ENCODE measurements at places on chromosomes 12 and 14.
A peak's percentile ranks its signal among the peaks of the same experiment; 100 is the strongest.

- DNase-seq, result no peak
Measured at GRCh38 chr14:81007131-81007530, 51.7 kb downstream of the TSHR start.

GRCh38 chr12:46546634-46547273 lies 174.2 kb upstream of the SLC38A2 start:
- DNase-seq, result no peak

DNA sequence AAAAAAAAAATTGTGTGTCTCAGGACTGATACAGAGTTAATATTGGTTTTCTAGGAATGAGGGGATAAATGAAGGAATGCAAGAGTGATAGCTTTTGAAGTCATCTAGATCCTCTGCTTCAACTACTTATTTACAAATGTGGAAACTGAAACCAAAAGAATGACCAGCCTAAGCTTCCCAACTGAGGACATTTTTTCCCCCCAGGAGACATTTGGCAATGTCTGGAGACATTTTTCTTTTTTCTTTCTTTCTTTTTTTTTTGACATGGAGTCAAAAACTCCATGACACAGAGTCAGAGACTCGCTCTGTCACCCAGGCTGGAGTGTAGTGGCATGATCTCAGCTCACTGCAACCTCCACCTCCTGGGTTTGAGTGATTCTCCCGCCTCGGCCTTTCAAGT lies 15.3 kb downstream of the DLK1 start:
- no peak for DNase-seq

DNA sequence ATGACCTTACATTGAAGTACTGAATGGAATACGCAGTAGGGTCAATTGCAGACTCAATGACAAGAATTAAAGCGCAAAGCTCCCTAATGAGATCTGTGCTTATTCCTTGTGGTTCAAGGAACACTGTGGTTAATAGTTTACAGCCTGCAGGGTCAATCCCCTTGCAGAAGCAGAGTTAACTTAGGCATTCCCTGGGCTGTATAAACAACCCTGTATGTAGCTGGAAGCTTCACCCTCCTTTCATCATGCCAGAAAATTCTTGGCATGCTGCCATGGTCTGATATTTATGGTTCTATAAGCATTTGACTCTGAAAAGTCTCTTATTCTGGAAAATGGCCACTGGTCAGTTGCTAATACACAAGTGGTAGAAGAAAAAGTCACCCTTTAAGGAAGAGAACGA lies 227.7 kb downstream of the NOVA1 start:
- peak; percentile 5 for DNase-seq

DNA sequence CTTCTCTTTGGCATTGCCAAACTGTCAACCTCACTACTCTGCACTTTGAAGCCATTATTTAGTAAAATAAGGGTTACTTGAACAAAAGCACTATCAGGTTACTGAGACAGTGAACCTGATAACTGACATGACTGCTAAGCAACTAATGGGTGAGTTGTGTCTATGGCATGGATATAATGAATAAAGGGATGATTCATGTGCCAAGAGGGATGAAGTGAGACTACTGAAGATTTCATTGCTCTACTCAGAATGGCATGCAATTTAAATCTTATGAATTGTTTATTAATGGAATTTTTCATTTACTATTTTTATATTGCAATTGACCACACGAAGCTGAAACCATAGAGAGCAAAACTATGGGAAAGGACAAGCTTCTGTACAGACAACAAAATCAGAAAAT lies 74.4 kb downstream of the CEP128 start:
- DNase-seq, result no peak

DNA sequence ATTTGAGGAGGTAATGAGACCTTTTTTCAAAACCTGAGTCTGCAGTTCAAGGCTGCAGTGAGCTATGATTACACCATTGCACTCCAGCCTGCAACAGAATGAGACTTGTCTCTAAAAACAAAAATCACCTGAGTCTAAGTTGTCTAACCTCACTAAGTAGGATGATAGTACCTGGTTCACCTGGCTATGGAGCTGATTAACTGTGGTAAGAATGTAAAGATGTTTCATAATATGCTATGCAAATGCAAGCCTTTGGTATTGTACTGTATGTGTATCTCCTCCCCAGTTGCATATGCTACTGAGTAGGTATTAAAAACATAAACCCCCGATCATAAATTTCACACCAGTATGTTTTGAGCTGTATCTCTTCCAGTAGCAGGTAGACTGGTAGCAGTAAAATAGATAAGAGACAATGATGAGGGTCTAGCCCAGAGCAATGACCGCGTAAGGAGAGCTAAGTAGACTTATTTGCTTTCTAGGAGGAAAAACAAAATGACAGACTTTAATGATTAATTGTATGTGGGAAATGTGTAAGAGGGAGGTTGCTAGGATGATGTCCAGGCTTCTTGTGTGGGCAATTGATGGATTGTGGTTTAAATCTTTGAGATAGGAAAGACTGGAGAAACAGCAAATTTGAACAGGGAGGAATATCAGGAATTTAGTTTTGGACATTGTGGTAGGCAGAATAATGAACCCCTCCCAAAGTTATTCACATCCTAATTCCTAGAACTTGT lies 41.6 kb upstream of the EGLN3 start:
- DNase-seq, result no peak

DNA sequence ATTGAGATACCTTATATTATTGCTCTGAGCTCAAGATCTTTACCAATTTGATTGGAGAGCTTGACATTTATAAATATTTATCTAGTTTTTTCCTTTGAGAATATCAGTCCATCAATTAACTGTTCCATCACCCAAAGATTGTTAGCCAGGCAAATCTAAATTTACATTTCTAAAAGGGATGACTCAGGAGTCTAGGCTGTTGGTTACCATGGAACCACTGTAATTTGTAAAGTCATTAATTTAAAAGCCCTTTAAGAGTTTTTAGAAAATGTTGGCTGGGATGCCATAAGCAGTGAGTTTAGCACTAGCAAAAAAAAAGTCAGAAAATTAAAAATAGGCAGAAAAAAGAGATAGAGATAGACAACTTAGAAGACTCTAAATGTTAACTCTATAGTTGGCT lies 19.5 kb upstream of the SERPINA1 start:
- DNase-seq, result no peak

GRCh38 chr12:130242506-130242905 lies 80.2 kb downstream of the FZD10 start:
- no peak for DNase-seq

DNA sequence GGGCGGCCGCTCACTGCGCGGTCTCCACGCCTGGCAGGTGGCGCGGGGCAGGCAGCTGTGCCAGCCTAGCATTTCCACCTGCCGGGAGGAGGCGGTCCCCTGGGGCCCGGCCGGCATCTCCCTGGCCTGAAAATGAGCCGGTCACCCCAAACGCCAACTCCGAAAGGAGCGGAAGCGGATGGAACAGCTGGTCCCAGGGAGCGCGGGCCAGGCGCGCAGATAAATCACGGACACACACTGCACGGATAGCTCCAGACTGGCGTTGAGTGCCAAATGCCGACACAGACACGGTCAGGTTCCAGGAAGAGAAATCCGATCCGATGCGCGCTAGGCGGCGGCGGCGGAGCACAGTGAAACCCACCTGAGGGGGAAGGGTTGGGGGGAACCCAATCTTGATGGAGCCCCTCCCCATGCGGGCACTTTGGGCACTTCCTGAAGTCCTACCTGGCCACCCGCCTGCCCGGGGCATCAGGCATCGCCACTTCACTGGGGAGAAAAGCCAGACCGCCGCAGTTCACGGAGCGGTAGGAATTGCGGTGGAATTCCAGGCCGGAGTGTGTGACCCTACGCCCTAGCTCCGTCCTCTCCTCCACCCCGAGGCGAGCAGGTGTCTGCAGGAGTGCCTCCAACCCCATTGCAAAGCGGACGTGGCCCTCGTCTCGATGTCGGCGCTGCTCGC lies 624 bp upstream of the PLEKHD1 start:
- no peak for DNase-seq

GRCh38 chr14:22847661-22848341 lies 11.4 kb downstream of the MMP14 start:
- no peak for DNase-seq

- peak; percentile 25 for DNase-seq
Measured at GRCh38 chr12:79407671-79408622, 282.8 kb downstream of the PAWR start.

GRCh38 chr14:60114881-60115280 lies 23.2 kb downstream of the PCNX4 start:
- no peak for DNase-seq

DNA sequence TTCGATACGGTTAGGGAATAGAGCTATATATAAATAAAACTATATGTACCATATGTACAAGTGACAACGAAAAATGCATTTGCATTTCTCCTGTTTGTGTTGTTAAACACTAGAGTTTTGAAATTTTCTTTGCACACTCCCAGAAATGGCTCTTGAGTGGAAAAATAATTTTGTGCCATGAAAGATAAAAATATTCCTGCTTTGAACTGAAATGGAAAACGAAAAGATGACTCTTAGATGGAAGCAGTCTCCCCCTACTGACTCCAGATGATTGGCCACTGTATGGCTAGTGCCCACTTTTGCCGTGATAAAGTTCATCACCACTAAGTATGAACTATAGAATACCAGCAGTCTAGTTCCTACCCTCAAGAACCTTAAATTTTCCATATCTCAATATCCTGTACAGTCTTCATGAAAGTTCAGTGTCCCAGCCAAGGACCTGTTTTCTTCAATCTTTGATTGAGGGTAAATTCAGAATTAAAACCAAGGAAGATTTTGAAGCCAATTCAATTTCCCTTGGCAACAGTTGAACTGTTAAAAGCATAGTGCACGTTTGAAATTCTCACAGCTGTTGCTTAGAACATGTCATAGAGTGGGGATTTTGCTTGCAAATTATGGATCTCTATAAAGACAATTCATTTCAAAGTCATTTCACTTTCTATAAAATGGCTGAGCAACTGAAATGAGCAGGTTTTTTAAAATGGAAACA lies 1.6 kb upstream of the PPP2R5E start:
- DNase-seq, result no peak

GRCh38 chr14:92236243-92236900 lies 86.6 kb upstream of the SLC24A4 start:
- DNase-seq, result no peak

DNA sequence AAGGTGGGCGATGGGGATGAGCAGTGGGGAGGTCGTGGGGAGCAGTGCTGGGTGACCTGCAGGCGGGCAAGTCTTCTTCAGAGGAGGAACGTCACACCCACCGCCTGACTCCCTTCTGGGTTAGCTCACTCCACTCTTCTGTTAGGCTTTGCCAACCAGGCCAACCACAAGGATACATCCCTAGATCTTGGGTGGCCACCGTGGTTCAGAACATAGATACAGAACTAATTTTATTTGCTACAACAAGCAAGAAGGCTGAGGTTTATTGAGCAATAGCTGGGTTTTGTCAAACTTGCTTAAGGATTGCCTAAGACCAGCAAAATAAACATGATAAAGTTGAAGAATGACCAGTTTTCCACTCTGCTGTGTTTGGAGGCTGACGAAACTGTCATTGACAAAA lies 109.4 kb downstream of the DACT1 start:
- DNase-seq, result no peak

GRCh38 chr14:73342670-73343069 lies 105.4 kb downstream of the PAPLN start:
- DNase-seq, result peak; percentile 48

GRCh38 chr12:109589691-109590245 lies 16.2 kb downstream of the MVK start:
- no peak for DNase-seq

GRCh38 chr14:36941783-36942521 lies 230.5 kb downstream of the SLC25A21 start:
- peak; percentile 76 for DNase-seq

DNA sequence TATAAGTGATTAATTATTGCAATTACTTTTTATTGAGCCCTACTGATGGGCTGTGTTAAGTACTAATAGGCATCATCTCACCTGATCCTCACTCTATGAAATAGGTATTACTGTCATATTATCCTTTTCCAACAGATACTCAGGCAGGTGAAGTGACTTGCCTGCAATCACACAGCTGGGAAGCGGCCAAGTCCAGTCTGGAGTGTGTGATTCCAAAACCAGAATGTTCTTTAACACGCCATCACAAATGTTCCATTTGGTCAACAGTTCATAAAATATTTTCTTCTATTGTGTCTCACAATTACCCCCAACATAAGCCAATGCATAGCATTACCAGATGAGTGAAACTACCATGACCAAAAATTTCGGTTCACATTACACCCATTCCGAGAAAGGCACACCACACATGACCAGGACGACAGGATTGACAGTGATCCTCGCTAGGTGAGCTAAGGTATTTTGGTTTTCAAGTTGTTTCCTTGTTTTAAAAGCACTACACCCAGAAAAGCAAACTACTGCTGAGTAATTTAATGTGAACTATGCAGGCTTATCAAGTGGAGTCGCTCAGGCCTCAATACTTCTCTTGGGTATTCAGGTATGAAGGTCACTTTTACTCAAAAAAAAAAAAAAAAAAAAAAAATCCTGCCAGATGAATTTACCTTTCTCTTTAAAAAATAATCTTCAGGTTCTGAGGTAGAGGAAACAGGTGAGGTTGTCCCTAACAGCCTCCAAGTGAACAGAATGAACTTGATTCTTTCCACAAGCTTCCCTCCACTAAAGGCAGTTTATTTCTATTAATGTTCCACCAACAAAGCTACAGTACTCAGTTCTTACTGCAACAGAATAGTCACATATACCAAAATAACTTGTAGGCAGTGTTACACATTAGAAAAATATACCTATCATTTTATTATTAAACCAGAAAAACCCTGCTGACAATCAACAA lies 2.4 kb downstream of the VPS37B start:
- DNase-seq, result no peak

DNA sequence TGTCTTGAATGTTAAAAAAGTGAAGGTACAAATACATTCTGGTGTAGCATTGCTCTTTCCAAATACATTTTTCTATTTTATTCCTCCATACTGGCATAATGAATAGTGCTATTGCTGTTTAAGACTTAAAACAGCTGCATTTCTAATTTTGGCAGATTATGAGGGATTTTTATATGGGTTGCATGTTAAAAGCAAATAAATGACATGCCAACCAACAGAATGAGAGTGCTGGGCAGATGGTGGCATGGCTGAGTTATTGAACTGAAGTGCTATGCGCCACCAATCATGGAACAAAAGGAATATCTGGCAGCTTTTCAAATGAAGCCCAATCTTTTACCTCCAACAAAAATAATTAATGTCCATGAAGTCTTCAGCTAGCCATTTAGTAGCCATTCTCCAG lies 215.0 kb downstream of the PRKD1 start:
- DNase-seq, result peak; percentile 86

- no peak for DNase-seq
Measured at GRCh38 chr12:9378430-9378835, 170.2 kb upstream of the PZP start.

DNA sequence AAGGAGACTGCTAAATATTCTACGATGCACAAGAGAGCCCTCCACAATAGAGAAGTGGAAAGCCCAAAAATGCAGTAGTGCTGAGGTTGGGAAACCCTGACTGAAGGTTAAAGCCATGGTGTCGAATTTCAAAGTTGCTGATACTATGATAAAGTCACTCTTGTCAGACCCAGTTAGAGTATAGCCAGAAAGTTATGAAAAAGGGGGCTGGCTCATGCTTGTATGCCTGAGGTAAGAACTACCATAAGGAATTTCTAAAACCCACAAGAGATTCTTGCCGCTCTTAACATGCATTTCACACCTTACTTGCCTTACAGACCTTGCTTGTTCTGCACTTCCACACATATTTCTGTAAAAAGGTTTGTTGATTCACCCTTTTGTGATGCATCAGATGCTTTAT lies 184.6 kb downstream of the SLC6A15 start:
- DNase-seq, result no peak
